NCI-H146 (cell line): ENCODE measurements at places on chromosomes 12 and 14.

GRCh38 chr12:95574799-95575452, 23.6 kb upstream of the USP44 start:
- peak; percentile 17 for DNase-seq

GRCh38 chr14:104284107-104284592, 145.8 kb downstream of the KIF26A start:
- peak; percentile 27 for DNase-seq

GRCh38 chr12:51846911-51847642, 1.4 kb downstream of the FIGNL2 start:
- DNase-seq: peak; percentile 58

GRCh38 chr14:61562321-61563161, 132.8 kb upstream of the HIF1A start:
- DNase-seq: no peak

DNA sequence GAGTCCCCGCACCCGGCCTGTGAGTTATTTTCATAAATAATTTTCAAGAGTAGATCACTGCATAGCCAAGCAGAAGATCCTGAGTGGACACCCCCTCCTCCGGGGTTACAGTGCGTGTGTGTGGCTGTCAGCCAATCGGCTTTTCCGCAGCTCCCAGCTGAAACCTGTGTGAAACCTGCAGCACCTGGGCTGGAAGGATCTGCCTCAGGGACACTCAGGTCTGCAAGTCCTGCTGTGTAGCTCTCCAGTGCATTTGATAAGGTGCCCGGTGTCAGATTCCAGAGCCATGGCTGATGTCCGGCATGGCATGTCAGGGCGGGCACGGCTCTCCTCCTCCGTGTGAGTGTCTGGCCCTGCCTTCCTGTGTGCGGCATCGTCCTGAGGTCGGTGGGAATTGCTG, 124.8 kb downstream of the GLT1D1 start:
- no peak for DNase-seq

- peak; percentile 72 for DNase-seq
These were observed 119.6 kb downstream of the MED13L start for GRCh38 chr12:116157845-116158267.
